HS-27A (cell line): ENCODE measurements at places on chromosomes 11 and 22.

DNA sequence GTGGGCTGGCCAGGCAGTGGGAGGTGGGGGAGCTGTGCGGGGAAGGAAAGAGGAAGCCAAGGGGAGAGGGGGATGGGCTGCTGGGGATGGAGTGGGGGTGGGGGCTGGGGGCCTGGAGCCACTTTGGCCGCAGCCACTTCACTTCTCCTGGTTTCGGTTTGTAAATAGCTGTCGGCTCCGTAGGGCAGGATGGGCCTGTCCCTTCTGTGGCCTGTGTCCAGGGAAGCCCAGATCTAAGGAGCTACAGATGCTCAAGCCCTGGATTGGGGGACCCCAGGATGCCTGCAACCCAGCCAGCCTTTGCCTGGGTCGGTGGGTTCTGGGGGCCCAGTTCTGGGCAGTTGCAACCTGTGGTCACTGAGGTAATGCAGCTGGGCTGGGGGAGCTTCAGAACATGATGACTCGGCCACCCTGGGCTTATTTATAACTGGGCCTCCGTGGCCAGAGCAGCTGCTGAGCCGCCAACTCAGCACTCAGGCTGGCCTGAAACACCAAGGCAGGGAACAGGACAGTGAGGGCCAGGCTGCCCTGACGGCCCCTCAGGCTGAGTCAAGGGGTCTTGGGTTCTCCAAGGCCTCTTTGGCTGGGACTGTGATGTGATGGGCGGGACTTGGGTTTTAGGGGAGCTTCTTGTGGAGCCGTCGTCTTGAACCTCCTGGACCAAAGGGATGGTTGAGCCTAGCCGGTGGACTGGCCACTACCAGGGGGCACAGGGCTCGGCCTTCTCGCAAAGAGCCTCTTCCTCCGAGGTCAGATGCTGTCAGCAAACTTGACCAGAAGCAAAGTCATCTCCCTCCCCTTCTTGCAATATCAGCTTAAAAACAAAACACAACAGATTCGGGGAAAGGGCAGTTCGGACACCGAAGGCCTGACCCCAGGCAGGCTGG is 15.0 kb upstream of the SLC39A13 start:
- no peak for DNase-seq

DNA sequence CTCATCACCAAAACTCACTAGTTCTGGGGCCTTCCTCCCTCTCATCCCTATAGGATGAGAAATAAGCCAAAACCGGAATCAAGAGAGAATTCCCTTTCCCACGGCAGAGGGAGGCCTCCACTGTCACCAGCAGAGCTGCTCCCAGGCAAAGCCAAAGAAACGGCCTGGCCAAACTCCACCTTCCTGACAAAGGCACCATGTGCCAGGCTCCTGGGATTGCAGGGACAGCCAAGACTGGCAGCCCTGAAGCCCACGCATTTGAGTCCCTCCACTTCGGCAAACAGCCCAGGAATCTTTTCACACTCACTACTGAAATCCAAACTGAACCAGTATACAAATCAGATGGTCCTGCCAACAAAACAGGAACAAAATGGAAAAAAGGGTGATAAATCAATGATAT is 6.1 kb downstream of the SMCO4 start:
- DNase-seq: no peak

DNA sequence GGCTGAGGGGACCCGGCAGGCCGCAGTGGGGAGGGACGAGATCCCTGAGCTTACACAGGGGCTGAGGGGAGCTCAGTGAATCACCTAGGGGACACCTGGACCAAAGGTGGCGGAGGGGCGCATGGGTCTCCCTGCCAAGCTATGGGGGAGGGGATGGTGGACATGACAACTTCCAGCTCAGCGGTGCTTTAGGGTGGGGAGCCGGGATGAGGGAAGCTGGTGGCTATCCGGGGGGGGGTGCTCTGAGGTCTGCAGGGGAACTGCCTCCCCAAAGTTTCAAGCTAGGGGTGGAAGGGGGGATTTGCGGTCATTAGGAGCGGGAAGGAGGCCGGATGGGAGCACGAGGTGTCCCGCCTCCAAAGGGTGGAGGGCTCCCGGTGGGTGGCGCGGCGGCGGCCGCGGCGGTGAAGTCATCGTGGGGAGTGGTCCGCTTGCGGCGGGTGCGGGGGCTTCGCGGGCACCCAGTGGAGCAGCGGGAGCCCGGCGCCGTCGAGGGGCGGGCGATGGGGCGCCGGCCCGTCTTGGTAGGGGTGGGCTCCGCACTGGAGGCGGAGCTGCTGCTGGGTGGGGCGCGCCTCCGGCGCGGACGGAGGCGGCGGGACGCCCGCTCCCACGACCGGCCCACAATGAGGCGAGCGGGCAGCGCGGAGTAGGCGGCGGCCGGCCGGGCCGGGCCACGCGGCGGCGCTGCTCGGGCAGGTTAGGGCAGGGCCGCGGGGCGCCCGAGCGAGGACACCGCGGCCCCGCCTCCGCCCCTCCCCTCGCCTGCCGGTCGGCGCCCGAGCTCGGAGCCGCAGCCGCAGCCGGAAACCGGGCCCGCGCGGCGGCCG is at the start of gene MICALL1:
TSS of gene MICALL1 (plus strand) at position 764 of the 830 bp plus-strand sequence. CDS start 126 bp downstream, outside the sequence.
- DNase-seq: peak; percentile 53

DNA sequence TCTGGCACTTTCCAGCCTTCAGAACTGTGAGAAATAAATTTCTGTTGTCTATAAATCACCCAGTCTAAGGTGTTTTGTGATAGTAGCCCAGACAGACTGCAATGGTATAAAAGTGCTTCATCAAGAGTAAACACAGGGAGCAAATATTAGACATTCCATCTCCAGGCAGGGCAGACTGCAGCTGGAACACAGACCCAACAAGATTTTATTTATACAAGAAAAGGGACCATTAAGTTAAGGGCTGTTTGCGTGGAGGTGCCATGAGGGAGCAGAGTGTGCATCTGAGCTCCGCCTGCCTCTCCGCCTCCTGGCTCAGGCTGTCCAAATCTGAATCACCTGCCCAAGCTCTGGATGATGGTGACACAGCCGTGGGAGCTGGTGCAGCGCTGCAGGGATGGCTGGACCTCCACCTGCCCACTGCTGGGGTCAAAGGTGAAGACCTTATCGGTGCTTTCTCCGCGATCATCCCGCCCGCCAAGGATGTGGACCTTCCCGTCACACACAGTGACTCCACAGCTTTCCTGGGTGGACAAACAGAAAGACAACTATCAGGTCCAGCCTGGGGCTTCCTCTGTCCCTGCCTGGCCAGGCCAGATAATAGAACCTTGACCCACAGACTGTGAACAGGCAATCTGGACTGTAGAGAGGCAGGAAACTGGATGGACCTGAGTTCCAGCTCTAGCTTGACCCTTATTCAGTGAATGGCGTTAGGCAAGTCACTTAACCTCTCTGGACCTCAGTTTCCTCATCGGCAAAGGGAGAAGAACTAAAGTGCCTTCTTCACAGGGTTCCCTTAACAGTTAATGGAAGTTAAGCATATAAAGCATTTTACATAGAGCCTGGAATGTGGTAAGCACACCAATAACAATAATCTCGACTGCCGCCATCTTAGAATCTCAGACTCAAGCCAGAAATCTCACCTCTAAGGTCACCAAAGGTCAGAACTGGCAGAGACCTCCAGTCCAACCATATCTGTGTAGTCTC is 10.5 kb downstream of the KLHL35 start:
- DNase-seq: no peak

- no peak for DNase-seq
Observed at GRCh38 chr22:49657275-49657973, 170.2 kb downstream of the BRD1 start.

DNA sequence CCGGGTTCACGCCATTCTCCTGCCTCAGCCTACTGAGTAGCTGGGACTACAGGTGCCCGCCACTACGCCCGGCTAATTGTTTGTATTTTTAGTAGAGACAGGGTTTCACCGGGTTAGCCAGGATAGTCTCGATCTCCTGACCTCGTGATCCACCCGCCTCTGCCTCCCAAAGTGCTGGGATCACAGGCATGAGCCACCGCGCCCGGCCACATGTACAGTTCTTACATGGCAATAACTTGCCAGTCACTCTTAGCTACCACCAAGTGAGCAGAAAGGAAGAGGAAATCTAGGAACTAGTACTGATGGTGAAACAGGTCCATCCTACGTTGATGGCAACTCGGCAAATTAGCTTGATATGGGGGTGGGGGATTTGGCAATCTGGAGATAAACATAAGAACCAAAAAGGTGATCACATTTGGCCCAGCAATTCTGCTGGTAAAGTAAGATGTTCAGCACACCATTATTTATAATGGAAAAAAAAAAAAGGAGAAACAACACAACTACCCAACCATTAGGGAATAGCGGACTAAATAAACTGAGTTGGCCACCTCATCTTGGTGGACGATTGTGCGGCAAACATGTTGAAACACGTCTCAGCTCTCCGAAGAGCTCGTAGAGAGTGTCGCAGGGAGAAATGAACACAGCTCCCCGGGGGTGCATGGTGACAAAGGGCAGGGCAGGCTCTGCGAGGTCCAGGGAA is 5.3 kb downstream of the NLRP6 start:
- no peak for DNase-seq

DNA sequence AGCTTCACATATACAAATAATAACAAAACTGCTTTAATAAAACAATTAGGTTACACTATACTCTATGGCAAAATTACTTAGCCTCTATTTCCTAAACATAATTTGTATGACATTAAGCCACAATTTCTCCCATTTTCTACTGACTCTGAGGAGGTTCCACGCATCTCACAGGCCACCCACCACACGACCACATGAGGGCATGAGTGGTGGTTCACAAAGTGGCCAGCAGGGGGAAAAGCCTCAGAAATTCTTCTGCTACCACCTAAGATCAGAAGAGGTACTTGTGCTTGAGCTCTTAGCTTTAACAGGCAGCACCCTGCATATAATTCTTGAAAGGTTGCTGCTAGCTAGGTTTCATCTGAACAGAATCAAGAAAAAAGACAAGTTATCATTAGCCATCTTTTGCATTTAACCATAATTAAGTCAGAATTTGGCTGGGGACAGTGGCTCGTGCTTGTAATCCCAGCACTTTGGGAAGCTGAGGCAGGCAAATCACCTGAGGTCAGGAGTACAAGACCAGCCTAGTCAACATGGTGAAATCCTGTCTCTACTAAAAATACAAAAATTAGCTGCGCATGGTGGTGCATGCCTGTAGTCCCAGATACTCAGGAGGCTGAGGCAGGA is 7.7 kb downstream of the LPXN start:
- peak; percentile 35 for DNase-seq

DNA sequence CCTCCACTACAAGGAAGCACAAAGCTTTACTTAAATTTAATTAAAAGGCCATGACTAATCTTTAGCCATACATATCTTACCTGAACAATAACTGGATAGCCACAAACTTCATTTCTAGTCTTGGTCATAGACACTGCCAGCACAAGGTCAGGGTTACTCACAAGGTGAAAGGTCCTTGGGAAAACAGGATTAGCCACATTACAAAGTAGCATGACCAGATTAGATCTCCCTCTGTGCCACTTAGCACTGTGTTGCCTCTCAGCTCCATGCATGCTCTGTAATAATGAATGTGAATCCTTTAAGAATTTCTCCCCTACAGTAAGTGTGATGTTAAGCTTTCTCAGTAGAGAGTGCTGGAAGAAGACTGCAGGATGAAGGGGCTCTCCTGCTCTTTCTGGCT is 325.1 kb upstream of the MPPED2 start:
- DNase-seq: no peak

DNA sequence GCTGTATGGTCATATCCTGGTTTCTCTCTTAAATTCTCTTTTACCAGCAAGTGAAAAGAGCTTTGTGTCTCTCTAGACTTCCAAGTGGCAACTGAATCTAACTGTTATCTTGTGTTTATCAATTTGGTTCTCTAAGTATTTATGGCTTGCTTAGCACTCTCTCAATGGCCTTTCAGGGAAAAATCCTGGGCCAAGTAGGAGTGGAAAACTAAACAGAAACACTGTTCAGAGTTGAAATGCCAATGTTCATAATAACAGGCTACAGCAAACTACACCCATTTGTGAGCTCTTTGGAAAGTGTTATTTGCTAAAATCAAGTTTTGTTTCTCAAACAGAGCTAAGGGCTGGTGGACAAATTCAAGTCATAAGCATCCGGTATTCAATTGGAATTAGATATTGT is 10.1 kb downstream of the MMP12 start:
- DNase-seq: no peak

- no peak for DNase-seq
Observed at GRCh38 chr11:63890368-63890767, 26.6 kb downstream of the RCOR2 start.

DNA sequence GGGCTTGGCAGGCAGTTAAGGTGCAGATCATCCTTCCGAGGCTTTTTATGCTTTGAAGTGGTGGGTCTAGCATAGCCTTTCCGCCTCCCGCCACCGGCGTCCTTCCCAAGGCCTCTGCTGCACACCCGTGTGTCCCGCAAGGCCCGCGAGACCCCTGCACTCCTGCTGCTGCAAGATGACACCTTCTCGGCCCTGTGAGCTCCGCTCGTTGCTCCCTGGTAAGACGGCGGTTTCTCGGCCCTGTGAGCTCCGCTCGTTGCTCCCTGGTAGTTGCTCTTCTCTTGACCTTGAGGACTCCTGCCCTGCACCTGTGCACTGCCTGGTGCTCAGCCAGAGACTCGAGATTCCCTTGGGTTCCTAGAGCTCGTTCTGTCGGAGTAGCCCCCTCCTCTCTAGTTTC is 17.9 kb upstream of the TRMU start:
- DNase-seq: no peak

- DNase-seq: no peak
Observed at GRCh38 chr22:28907311-28908008, 24.1 kb downstream of the ZNRF3 start.

DNA sequence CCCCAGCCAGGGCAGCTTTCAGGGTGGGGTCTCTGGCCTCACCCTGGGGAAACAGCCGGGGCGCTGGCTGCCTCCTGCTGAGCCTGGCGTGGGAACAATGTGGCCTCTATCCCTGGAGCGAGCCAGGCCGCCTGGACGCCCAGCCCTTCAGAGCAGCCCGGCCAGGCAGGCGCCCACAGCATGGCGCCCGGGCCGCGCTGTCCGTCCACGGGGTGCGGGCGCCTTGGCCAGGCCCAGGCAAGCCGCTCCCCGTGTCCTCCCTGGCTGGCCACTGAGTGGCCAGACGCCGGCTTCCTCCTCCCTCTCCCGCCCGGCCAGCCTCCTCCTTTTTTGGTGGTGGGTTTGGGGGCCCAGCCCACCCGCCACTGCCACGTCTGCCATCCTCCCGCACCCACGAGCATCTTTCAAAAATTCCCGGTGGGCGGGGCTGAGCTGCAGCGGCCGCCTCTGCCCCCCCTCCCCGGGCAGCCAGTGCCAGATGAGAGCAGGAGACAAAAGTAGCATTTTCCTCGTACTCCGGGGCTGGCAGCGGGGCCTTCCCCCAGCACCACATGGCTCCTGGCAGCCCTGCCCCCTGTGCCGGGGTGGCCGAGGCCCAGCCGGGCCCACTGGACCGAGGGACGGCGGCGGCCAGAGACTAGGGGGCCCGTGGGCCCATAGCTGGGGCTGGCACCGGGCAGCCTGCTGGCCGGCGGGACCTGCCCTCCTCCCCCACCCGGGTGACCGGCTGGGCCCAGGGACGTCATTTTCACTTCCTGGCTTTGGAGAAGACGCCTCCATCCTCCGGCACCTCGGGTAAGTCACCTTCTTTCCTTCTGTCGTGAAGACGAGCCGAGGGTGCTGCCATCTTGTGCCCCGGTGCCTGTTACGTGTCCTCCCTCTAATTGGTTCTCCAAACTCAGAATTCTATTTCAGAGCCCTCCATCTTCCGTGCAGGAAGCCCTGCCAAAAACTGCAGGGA is 70.2 kb upstream of the PPARA start:
- peak; percentile 82 for DNase-seq

GRCh38 chr22:28034760-28035401 is 115.8 kb upstream of the PITPNB start:
- DNase-seq: no peak
